Activated CD4-positive, alpha-beta T cell treated with anti-CD3 and anti-CD28 coated beads, Interleukin-2, Interleukin-6, amounts not matched to agents 100 ng/mL and 50 ng/mL, durations not matched to agents 16 hours and 8 hours (primary cell): ENCODE measurements at places on chromosomes 16 and 17.

- DNase-seq = peak; percentile 90
Observed at GRCh38 chr16:85554114-85554888, 58.8 kb upstream of the GSE1 start.

- DNase-seq = no peak
Observed at GRCh38 chr17:19384723-19385391, 2.1 kb downstream of the MFAP4 start.

DNA sequence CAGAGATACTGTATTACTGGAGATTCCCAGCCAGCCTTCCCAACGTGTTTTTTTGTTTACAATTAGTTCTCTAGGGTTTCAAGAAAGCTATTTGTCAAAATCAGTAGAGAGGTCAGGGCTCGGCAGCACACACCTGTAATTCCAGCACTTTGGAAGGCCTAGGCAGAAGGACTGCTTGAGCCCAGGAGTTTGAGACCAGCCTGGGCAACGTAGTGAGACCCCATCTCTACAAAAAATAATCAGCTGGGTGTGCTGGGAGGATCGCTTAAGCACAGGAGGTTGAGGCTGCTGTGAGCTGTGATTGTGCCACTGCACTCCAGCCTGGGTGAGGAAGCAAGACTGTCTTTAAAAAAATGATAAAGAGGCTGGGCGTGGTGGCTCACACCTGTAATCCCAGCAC lies 19.4 kb downstream of the CBX1 start:
- no peak for DNase-seq

- DNase-seq = no peak
Observed at GRCh38 chr16:89821438-89822187, 5.2 kb upstream of the FANCA start.

DNA sequence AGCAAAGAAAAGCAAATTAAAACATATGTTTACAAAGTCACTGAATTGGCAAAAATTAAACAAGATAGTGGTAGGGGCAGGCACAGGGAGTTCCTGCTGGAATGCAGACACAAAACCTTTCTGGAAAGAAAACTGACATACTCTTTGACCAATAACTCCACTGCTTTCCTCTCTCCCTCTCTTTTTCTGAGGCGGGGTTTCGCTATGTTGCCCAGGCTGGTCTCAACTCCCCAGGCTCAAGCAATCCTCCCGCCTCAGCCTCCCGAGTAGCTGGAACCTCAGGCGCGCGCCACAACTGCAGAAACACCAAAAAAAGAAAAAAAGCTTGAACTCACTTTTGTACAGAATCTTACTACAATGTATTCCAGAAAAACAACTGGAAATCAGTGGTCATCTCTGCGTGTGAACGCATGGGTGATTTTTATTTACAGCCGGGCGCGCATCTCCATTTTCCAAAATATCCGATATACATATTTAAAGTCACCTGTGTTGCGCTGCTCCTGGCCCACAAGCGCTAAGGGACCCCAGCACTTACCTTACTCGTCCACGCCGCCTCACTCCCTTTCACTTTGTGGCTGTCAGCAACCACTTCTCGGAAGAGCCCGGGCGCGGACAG lies 480 bp downstream of the TXNL4B start:
- peak; percentile 27 for DNase-seq

- DNase-seq = no peak
Observed at GRCh38 chr17:50111673-50112655, 16.8 kb downstream of the PDK2 start.

DNA sequence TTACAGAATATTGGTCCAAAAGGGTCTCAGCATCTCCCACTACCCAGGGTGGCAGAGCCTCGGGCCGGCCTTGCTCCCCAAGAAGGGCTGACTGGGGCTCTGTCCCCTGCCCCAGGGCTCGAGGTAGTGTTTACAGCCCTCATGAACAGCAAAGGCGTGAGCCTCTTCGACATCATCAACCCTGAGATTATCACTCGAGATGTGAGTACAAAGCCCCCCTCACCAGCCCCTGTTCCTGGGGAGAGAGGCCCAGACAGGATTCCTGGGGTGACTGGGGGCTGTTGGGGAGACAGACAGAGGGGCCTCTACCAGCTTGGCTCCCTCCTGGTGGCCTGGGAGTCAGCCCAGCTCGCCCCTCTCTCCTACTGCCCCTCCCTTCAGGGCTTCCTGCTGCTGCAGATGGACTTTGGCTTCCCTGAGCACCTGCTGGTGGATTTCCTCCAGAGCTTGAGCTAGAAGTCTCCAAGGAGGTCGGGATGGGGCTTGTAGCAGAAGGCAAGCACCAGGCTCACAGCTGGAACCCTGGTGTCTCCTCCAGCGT lies 6.1 kb upstream of the NLRC5 start:
- no peak for DNase-seq

DNA sequence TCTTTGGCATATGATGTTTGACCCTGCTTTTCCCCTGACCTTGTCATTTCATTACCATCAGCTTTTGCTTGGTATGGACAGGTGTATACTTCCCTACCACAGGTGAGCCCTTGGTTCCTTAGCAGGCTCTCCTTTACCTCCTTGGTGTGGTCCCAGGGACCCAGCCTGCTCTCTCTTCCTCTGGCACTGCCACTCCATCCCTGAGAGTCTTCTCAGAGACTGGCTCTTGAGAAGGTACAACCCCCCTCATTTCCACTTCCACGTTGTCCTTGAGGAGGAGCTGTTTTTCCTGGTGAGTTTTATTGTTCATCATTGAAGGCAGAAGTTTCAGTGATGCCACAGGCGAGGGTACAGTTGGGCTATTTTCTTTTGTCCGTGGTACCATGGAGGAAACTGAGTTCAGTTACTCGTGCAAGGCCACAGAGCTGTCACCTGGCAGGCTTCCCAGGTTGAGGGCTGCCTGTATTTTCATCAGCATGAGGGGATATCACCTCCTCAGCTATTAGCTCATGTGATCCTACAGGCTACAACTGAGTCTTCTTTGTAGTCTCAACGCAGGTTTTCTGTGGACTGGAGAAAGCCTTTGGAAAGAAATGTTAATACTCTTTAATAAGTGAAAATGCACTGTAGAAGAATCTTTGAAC lies 52.3 kb downstream of the MSI2 start:
- no peak for DNase-seq

GRCh38 chr16:10386517-10387100 lies 748 bp downstream of the ATF7IP2 start:
- DNase-seq = peak; percentile 32

GRCh38 chr17:37086334-37086733 lies 137.6 kb downstream of the AATF start:
- DNase-seq = no peak

GRCh38 chr16:56993204-56993603 lies 3.8 kb downstream of the NLRC5 start:
- DNase-seq = no peak

DNA sequence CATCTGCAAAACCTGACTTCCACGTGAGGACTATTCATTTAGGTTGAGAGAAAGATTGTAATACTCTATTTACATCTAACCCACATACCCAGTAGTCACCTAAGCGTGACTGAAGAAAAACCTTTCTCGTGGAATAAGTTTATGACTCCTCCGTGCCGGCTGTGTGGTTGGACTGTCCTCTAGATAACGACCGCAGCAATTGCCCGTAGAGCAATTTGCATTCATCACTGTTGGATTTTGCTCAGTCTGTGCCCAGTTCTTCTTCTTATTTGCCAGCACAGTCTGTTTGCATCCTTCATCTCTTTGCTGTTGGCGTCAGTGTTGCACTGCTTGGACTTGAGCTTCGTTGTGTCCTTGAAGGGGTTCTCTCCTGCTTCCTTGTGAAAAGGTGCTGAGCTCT lies 131.3 kb downstream of the CYB561 start:
- DNase-seq = no peak

GRCh38 chr17:38442548-38442947 lies 14.3 kb downstream of the ARHGAP23 start:
- DNase-seq = no peak

GRCh38 chr17:70093163-70093562 lies 18.1 kb downstream of the KCNJ16 start:
- DNase-seq = no peak

GRCh38 chr17:71902894-71903506 lies 217.8 kb upstream of the SOX9 start:
- DNase-seq = no peak

GRCh38 chr16:15509593-15510535 lies 75.5 kb downstream of the BMERB1 start:
- DNase-seq = peak; percentile 6

GRCh38 chr16:48252013-48252412 lies 4.7 kb upstream of the ABCC11 start:
- DNase-seq = no peak

DNA sequence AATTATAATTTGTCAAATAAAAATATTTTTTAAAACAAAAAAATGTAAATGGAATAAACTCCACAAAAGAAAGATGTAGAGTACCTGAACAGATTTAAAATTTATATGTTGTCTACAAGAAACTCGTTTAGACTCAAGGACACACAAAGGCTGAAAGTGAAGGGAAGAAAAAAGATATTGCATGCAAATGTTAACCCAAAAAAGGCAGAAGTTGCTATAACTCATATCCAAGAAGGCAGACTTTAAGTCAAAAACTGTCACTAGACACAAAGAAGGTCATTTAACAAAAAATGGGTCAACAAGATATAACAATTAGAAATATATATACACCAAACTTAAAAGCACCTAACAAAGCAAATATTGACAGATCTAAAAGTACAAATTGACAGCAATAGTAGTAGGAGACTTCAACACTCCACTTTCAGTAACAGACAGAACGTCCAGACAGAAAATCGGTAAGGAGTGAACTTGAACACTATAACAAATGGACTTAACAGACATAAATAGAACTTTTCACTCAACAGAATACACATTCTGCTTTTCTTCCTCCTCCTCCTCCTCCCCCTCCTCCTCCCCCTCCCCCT lies 40.8 kb upstream of the MYLK3 start:
- DNase-seq = no peak
